Kidney tubule cell (primary cell): ENCODE measurements at places on chromosomes 11 and 22.

DNA sequence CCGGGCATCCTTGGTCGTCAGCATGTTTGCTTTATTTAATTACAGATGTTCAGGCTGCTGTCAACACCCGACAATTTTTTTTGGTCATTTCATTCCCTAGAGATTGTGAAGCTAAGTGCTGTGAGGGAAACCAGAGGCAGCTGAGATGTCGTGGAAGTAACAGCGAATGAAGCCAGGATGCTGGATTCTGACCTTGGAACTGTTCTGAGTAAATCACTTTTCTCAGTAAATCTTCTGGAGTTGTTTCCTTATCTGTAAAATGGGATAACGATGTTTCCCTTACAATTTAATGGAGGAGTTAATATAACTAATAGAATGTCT lies 390 bp upstream of the CKAP5 start:
- DNase-seq, result no peak

- no peak for DNase-seq
These were observed 47.5 kb downstream of the NCAPD3 start for GRCh38 chr11:134176284-134176683.

DNA sequence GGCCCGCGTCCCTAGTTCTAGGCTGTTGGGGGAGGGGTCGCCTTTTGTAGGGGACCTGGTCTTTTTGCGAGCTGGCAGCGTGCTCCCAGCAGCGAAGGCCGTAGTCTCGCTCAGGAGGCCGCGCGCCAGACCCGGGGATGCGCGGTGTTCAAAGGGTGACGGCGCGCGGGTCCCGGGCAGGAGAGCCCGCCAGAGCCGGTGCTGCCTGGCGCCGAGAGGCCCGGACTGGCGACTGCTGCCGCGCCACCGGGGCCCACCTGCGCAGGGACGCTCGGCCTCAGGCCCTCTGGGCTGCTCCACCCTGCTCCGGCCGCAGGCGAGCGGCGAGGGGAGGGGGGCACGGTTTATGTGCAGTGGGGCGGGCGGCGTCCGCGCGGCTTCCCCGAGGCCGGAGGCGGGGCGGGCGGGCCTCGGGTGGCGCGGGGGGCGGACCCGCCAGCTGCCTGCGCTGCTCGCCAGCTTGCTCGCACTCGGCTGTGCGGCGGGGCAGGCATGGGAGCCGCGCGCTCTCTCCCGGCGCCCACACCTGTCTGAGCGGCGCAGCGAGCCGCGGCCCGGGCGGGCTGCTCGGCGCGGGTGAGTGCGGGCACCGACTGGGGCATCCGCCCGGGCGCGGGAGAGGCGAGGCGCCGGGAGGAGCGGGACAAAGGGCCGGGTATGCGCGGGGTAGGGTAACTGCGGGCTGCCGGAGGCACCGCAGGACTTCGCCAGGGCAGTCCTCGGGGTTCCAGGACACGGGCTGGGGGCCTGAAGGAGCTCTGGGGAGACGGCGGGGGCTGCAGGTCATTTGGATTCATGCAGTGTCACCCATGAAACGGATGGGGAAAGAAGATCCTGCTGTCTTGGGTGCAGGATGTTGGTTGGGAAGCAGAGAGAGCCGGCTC lies at the start of gene PRSS23:
Gene PRSS23, plus strand, starts transcription at position 467 of the 884 bp plus-strand sequence. CDS start 7,102 bp downstream, outside the sequence.
- DNase-seq, result peak; percentile 86

DNA sequence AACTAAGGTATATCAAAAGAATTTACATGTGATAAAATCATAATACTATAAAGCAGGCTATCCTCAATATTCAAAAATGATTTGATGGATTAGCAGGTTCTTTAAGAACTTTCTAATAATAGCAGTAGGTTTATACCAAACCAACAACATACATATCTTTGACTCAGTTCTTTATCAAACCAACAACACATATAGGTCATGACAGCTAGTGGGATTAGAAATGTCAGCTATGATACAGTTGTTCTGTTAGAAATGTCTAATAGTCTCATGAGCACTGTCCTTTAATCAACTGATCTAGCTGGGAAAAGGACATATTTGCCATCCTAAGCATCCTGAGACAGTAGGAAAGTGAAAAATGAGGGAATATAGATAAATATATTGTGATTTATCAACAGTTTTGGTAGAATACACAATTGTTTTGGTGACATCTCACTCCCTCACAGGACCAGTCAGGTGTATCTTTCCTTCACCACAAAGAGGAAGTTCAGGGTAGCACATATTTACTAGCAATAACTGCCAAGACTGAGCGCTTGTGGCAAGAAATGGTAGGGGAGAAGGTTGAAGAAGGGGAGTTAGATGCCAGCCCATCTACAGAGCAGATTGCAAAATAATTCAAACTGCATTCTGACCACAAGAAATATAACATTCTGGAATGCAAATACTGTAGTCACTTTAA lies 90.8 kb upstream of the APOA1 start:
- DNase-seq, result peak; percentile 15

GRCh38 chr11:121590772-121591404 lies 138.1 kb upstream of the SORL1-AS1 start:
- DNase-seq, result no peak

DNA sequence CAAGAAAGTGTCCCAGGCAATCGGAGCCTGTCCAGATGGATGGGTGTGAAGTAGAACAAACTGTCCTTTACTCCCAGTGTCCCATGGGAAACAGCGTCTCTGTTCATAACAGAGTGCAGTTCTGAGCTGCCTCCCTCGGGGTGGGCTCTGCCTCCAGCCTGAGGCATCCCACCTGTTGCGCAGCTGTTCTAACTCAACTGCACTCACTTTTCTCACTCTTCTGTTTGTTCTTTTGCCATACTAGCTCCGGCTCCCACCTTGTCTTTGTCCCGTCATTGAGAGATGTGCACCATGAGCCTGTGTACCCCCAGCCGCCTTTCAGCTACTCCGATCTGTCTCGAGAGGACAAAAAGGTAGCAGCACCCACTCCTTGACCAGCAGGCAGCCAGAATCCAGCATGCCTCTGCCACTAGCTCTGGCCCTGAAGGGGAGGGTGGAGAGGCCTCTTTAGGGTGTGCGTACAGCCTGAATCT lies 20.7 kb upstream of the CDC42EP2 start:
- DNase-seq, result no peak

- DNase-seq, result no peak
These were observed 4.7 kb upstream of the APOA1 start for GRCh38 chr11:116842117-116842516.

DNA sequence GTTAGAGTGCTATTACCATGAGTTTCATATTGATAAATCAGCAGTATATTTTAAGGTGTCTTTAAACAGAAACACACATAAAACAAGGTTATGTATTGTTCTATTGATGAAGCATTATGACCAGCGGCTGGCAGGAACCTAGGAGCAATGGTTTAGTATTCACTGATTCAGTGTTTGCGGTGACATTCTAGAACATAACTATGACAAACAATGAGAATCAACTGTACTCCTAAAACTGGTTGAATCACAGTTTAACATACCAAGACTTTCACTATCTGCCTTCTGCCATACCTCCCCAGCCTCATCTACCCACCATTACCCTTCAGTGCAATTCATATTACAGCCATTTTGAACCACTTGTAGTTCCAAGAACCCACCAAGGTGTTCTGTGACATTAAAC lies 8.8 kb downstream of the HOATZ start:
- DNase-seq, result no peak

- DNase-seq, result no peak
These were observed 12.2 kb upstream of the CARS1 start for GRCh38 chr11:3069425-3069824.

GRCh38 chr11:75504501-75504900 lies 21.2 kb downstream of the GDPD5 start:
- no peak for DNase-seq

- DNase-seq, result no peak
These were observed 3.7 kb downstream of the CBX6 start for GRCh38 chr22:38868286-38868721.

DNA sequence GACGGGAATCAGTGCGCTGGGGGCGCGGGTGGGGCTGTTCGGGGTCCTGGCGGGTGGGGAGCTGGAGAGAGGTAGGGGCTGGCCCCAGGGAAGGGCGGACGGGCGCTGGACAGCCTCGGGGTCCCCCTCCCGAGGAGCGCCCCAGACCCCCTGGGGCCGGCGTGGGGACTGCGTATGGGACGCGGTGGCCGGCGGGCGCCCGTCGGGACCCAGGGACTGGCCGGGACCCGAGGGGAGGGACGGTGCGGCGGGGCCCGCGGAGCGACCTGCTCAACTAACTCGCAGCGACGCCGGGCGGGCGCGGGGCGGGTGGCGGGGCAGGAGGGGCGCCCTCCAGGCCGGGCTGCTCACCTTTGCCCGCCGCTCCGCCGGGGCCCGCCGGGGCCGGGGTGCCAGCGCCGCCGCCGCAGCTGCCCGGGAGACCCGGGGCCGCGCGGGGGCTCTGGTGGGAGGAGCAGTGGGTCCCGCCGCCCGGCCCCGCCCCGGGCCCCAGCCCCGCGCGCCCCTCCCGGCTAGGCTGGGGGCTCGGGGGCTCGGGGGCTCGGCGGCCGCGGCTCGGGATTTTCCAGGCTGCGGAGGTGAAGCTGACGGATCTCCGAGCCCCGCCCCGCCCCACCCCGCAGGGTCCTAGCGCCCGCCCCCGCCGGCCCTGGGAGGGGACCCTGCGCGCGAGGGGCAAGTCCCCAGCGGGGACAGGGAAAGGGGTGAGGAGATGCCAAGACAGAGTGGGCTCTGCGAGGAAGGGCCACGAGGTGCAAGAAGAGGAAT lies 12.3 kb downstream of the STARD10 start:
- DNase-seq, result peak; percentile 20

DNA sequence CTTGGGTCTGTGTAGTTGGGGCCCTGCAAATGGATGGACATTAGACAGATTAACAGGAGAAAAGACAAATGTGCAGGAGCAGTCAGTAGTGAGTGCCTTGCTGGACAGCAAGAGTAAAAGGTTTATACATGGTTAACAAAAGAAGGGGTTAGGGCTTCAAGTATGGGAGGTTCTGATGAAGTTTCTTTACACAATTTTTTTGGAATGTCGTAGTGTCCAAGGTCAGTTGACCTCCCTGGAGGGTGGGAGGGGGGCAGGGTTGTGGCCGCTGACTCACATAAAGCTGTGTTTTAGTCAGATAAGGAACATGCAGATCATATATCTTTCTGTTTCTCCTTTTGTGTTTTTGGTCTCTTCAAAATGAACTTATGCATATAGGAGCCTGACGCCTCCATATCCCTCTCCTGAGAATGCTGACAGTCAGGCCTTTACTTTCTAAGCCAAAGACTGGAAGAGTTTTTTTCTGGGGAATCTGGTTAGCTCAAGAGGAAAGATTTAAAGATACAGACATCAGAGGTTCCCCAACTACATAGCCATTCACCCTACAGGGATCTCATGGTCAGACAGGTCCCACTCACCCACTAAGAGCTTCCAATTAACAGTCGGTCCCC lies 134.3 kb downstream of the NECTIN1 start:
- peak; percentile 70 for DNase-seq

DNA sequence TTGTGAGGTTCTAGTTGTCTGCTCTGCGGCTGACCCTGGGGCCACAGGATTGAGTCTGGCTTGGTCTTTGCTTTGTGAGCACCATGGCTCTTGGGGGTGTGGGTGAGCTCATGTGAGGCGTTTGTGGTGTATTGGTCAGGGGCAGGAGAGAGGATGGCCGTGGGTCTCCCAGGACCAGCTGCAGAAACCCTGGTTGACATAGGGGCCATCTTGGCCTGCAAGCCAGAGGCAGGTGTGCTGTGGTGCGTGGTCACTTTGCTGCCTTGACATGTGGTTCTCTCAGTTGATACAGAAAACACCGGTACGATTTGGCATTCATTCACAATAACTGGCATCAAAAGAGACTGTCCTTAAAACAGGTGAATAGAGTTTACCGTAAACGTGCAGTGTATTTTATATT lies 11.3 kb downstream of the PHRF1 start:
- no peak for DNase-seq

DNA sequence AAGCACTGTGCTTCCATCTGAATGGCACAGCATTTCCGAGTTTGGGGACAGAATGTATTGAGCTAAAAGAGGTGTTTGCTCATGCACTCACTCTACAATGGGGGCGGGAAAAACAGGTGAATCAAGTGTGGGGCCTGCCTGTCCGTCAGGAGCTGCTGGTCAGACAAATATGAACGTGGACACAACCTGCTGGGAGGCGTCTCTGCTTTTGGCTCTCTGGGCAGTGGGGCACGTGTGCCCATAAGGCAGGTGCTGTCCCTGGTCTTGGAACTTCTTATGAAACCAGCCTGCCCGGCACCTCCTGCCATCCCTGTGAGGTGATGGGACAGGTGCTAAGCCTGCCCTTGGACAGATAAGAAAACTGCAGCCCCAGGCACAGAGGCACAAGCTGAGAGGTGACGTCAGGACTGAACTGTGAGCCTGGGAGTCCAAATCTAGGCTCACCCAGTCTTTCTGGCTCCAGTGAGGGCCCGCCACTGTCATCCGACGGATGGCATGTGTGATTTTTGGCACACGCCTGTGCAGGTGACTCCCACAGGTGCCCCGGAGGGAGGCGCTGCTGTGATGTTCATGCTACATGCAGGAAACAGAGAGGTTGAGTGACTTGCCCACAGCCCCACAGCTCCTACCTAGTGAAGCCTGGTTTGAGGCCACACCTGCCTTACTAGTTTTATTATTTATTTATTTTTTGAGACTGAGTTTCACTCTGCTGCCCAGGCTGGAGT lies 51.6 kb downstream of the SMIM38 start:
- DNase-seq, result no peak

- DNase-seq, result no peak
These were observed 32.9 kb downstream of the IFT27 start for GRCh38 chr22:36743011-36743410.

DNA sequence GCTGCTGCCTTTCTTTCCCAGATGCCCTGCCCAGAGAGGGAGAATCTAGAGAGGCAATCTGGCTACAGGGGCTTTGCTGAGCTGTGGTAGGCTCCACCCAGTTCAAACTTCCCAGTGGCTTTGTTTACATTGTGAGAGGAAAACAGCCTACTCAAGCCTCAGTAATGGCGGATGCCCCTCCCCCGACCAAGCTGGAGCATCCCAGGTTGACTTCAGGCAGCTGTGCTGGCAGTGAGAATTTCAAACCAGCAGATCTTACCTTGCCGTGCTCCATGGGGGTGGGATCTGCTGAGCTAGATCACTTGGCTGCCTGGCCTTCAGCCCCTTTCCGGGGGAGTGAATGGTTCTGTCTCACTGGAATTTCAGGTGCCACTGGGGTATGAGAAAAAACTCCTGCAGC lies 12.2 kb downstream of the BDNF start:
- DNase-seq, result no peak

GRCh38 chr11:6620636-6621035 lies 1.4 kb upstream of the TPP1 start:
- DNase-seq, result no peak

DNA sequence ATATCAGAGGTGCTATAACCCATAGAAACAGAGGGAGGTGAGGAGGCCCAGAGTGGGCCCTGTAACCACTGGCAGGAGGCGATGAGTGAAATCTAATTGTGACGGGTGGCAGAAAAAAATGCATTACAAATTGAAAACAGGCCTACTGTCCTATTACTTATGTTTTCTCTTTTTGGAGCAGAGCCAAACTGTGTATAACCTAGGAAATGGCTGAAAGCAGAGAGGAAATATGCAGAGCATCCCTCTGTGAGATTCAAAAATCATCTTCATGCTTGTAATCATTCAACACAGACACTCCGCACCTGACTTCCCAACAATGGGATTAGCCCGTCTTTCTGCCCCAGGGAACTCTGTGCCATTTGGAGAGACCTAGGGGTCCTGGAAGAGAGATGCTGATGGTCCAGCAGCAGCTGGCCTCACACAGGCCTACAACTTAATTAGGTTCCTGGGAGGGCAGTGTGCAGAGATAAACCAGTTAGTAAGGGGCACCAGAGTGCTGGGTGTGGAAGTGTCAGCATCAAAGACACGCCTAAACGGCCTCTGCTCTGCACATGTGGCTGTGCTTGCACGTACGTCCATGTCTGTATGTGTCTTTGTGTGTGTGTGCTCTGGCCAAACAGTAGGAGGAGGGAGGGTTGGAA lies 41.8 kb downstream of the MAP6 start:
- DNase-seq, result no peak

GRCh38 chr11:2103668-2104523 lies 35.3 kb downstream of the IGF2 start:
- DNase-seq, result no peak
